ENCODE measurements at places on chromosomes 3 and 15. TPM values are rescaled to one million over a fixed set of nuclear protein-coding genes. Genes with fewer than 3 reads are reported as not detected.

GRCh38 chr15:50119063-50120040 lies at the start of gene ATP8B4:
ATP8B4 (minus strand) TSS chr15:50119233; CDS start chr15:50106966, 12,267 bp downstream.
- H3K27ac ChIP-seq = no peak within 1 kb of the TSS
- peaks cover 21% of the 10 kb centered on the region for H3K27me3 ChIP-seq
- H3K4me1 ChIP-seq = peaks cover 5% of the 10 kb centered on the region
- no peak within 1 kb of the TSS for H3K4me3 ChIP-seq

Gene GOLGA8R
- 6.9 TPM for total RNA-seq

DNA sequence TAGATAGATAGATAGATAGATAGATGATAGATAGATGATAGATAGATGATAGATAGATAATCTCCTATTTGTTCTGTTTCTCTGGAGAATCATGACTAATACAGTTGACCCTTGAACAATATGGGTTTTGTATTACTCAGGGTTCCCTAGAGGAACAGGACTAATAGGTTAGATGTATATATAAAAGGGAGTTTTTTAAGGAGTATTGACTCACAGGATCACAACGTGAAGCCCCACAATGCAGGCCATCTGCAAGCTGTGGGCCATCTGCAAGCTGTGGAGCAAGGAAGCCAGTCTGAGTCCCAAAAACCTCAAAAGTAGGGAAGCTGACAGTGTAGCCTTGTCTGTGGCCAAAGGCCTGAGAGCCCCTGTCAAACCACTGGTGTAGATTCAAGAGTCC lies 67.6 kb downstream of the PYDC2 start:
- DNase-seq = no peak
- no peaks in the 10 kb centered on the region for H3K36me3 ChIP-seq
- H3K27ac ChIP-seq = no peak overlapping the region
- H3K27me3 ChIP-seq = no peaks in the 10 kb centered on the region
- H3K4me1 ChIP-seq = no peaks in the 10 kb centered on the region
- no peak overlapping the region for H3K4me3 ChIP-seq

DNA sequence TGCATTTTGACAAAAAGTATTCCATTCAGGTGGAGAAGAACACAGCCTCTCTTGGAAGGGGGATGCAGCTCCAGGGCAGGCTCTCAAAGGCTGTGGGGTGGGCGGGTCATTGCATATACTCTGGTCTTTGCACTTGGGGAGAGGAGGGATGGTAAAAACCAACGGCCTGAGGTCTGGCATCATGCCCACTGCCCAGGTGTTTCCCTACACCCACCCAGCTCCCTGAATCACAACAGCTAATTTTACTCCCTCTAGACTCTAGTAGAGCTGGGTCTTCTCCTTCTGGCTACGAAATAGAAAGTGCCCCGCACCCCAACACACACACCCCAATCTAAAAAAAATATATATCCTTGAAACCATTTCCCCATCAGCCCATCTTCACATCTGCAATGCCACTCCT lies 1.0 kb downstream of the MYLK start:
- H3K4me3 ChIP-seq = peak overlapping the region; percentile 52
- H3K4me1 ChIP-seq = peaks cover 17% of the 10 kb centered on the region

Gene POPDC2
- total RNA-seq = 8.4 TPM

- no peaks in the 10 kb centered on the region for H3K36me3 ChIP-seq
- peaks cover 8% of the 10 kb centered on the region for H3K27me3 ChIP-seq
- DNase-seq = no peak
- no peak overlapping the region for H3K4me3 ChIP-seq
- no peak overlapping the region for H3K27ac ChIP-seq
- H3K4me1 ChIP-seq = no peaks in the 10 kb centered on the region
Observed at GRCh38 chr3:193165431-193166120, 75.4 kb upstream of the PLAAT1 start.

Gene ARID3B
- total RNA-seq = 35.8 TPM

All from naive thymus-derived CD8-positive, alpha-beta T cell (primary cell).